ENCODE measurements at places on chromosomes 12 and 14.

- DNase-seq = no peak
Observed at GRCh38 chr14:104392396-104393198, 187.0 kb upstream of the C14orf180 start.

DNA sequence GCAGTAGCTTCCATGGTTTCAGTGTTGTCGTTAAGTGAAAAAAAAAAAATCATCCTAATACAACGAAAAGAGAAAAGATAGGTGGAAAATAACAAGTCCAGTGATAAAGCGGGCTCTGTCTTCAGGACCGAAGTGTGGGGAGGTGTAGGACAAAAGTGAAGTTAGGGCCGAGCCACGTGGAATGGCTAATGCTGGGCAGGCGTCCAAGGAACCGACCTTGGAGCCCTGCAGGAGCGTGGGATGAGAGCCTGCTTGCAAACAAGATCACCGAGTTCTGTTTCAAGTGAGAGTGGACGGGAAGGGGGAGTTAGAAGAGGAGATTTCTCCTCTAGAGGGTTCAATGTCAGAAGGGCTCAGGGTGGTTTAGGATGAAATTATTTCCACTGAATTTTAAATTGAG, 22.2 kb downstream of the A2ML1 start:
- DNase-seq = no peak

- no peak for DNase-seq
Observed at GRCh38 chr12:2168808-2169207, 116.0 kb downstream of the CACNA1C start.

DNA sequence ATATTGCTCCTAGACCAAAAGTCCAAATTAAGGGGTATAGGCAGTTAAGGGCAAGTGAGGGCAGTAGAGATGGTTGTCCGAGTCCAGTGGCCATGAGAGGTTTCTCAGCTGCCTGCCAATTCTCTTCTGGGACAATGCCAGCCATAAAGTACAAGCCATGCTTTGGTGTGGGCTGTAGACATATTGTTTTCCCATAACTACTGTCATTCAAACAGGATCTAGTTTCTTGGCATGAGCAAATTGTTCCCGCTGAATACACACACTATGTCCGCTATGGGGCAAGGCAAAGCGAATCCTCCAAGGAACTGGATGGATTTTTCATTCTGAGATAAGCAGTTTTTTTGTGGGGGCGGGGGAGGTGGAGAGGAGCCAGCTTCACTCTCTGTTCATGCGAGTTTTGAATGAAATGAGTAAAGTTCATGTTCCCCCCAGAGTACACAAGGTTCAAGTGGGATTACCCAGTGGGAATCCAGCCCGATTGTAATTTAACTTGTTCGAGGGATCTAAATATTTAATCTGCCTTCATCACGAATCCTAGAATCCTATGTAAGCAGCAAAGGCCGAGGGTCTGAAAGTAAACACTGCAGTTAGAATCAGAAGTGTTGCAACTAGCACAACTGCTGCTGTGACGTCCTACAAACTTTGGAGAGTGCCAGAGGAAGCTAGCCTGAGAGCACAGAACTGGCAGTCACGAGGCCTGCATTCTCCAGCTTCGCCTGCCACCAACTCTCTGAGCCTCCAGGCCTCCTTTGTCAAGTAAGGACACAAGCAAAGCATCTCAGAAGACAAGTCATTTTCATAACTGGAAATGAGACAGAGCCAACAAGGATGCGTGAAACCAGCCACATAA, 137.0 kb downstream of the CRADD start:
- DNase-seq = no peak

- DNase-seq = no peak
Observed at GRCh38 chr12:47026291-47026690, 53.1 kb upstream of the PCED1B start.

DNA sequence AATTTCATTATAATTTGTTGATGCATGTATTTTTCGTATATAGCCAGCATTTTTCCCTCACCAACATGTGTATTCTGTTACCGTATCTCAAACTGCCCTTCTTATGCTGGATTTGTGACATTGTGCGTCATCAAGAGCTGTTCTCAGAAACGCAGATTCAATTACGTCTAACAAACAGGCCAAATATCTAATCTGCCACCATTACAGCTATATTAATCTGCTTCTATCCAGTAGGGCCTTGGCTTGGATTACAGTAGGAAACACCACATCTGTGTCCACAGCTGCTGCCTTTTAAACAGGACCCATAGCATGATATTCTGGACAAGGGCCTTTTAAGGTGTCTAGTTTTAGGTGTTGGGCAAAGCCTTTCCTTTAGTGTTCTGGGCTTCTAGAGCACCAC, 140.6 kb downstream of the PDE3A start:
- DNase-seq = no peak

DNA sequence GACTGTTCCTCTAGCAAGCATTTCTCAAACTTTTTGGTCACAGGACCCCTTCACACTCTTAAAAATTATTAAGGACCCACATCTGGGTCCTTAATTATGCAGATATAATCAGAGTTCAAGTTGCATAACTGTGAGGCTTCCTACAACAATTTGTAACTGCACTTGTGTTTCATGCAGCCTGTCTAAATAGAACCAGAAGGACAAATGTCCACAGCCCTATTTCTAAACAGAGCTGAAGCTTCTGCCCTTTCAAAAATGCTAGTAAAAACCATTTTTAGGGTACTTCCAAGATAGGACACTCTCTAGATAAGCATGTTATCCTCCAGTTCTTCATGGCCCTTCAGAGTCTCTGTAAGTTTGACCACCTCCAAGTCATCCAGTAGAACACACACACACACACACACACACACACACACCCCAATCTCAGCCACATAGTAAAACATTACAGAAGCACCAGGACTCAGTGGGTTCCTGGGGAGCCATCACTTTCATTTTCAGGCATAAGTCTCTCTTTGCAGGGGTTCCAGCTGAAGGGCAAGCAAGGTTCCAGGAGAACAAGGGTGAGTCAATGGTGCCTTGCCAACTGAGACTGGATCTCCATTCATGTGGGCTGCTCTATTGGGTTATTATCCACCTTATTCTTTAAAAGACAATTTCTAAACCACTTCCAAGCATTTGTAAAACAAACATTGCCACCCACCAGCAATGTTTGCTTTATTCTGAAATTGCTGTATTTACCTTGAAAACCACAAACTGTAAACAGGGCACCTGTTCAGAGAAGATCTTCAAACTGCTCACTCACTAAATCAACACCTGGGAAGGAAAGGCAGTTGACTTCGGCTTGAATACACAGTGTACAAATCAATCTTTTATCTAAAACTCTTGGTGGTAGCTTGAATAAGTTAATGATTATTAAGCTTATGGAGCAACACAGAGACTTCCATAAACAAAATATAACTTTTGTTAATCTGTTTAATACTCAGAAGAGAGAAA, 64.1 kb downstream of the ITPR2 start:
- no peak for DNase-seq

DNA sequence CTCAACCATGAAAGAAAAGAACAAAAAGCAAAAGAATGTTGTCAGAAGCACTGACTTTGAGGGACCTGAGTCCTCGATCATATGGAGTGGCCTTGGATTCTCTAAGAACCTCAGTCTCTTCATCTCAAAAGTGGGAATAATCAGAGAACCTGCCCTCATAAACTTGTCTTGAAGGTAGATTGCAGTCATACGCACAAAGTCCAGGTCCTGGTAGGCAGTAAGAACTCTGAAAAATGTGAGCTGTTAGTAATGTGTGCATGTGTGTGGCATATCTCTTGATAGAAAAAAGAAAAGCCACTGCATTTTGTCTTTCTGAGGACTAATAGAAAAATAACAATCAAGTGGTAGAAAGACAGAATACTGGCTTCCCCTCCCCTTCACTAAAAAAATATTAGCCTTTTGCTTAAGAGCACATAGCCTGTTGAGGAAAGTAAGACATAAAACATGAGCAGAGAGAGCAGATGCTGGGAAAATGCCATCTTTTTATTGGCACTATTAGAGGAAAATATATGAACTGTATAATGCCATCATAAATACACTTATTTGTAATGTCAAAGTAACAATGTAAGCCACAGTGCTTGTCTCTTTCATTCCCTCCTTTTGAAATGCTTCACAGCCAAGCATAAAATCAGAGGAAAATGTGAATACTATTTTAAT, 205.1 kb upstream of the TBX3 start:
- no peak for DNase-seq

DNA sequence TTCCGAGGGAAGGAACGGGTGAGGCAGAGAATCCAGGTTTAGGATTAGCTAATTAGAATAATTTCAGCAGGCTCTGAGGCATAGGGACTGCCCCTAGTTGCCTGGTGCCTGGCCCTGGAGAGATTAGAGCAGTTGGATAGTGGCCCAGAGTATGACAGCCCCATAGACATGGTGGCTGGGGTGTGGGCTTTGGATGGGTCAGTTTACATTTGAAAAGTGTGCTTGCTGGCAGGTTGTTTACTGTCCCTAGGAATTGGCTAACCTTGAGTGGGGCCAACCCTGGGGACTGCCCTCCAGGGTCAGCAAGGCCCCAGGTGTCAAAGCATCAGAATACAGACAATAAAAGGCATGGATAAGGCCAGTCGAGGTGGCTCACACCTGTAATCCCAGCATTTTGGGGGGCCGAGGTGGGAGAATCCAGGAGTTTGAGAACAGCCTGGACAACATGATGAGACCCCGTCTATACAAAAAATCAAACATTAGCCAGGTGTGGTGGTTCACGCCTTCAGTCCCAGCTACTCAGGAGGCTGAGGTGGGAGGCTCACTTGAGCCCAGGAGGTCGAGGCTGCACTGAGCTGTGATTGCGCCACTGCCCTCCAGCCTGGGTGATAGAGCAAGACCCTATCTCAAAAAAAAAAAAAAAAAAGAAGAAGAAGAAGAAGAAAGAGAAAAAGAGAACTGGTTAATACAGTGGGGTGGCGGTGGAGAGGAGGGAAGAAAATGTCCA, 182.3 kb upstream of the PWP1 start:
- DNase-seq = no peak

DNA sequence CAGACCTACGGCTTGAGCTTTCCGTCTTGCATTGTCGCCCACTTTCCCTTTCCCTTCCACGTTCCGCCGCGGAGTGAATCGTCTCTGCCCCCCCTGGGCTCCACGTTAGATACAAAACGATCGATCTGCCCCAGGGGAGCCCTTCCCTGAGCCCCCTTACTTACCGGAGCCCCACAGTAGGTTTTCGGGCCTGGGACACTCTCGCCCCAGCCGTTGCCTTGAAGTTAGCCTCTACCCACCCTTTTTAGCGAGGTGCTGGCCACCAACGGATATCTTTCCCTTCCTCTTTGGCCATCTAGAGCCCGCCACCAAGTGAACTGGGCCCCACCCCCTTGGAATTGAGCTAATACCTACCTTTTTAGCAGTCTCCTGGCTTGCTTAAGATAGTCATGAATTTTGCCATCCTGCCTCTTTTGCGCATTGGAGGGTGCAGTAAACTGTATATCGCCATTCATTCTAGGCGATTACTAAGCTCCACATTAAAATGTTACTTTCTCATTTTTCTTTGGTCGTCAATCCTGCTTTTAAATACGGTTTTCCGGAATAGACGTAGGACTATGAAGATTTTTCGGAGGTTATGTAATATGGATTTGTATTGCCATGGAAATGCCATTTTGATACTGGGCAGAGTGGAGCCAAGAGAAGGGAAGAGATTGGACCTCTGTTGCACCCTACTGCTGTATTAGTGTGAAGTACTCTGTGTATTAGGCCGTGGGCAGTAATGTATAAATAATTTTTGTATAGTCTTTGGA, 764 bp downstream of the RBM25 start:
- DNase-seq = no peak

- no peak for DNase-seq
Observed at GRCh38 chr12:56333197-56333678, 562 bp downstream of the PAN2 start.

DNA sequence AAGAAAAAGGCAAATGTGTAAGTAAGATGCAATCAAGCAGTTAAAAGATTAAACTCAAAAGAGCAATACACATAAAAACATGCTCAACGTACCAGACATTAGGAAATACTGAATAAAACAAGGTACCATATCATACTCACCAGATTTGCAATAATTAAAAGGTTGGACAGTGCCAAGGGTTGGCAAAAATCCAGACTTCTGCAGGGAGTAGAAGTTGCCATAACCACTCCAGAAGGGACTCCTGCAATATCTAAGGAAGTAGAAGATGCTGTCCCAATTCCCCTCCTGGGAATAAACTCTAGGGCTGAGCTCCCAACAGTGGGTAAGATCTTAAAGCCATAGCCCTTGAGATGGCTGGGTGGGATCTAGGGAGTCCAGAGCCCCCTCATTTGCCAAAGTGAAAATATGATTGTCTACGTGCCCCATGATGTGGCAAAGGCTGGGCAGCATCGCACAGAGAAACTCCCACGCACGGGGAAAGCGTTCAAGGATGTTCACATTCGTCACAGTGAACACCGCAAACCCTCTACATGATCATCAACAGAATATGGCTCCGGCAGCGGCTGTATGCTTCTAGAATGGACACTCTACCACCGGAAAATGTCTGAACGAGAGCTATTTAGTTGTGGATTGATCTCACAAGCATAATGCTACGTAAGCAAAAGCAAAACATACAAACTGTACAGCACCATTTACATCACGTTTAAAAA, 12.3 kb downstream of the KCTD10 start:
- no peak for DNase-seq

GRCh38 chr12:64983771-64984278, 137.3 kb downstream of the WIF1 start:
- DNase-seq = no peak

DNA sequence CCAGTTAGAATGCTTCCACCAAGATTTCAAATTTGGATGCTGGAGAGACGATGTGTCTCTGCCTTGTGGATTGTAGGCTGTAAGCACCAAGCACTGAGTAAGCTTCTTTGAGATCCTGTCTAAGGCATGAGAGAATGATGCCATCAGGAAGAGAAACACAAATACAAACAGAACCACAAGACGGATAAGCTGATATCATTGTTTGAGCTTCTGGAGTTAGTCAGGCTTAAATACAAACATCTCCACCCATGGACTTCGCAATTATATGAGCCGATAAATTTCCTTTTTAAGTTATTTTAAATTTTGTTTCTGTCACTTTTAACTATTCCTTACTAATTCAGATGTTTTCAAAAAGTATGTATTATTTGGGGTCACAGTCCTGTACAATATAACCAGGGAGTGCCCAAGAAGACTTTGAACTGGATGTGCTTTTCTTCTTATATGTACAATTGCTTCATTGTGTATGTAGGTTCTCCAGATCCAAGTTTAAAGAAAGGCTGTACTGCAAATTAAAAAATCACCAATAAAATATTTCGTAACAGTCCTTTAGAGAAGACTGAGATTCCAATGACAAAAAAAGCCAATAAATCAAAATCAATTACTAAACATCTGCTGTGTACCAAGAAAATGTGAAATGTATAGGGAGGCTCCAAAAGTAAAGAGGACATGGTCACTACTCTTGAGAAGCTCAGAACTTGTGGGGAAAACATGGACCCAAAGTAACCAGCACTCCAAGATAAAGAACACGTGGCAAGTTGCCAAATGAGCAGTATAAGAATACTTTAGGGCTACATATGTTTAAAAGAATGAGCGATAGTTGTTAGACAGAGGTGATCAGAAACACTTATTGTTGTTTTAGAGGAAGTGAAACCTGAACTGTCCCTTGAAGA, 274.1 kb downstream of the ADAMTS20 start:
- no peak for DNase-seq

GRCh38 chr14:44896275-44897040, 65.3 kb downstream of the KLHL28 start:
- DNase-seq = no peak

Measured in activated CD4-positive, alpha-beta T cell treated with anti-CD3 and anti-CD28 coated beads, Interleukin-2, amount 50 U/mL, for 4 hours (primary cell).